ENCODE measurements at places on chromosomes 7 and 10. TPM values are rescaled to one million over a fixed set of nuclear protein-coding genes. Genes with fewer than 3 reads are reported as not detected.

TFR2 gene
- 0.79 TPM for polyA plus RNA-seq

- DNase-seq: no peak
- no peaks in the 10 kb centered on the region for H3K4me1 ChIP-seq
- H3K36me3 ChIP-seq: no peaks in the 10 kb centered on the region
- H3K27me3 ChIP-seq: no peaks in the 10 kb centered on the region
- no peak overlapping the region for H3K4me3 ChIP-seq
- H3K27ac ChIP-seq: no peak overlapping the region
These were observed 32.3 kb downstream of the VIPR2 start for GRCh38 chr7:159112136-159113011.

AOAH gene
- not detected for polyA plus RNA-seq

GRCh38 chr7:36305648-36306047 is 84.0 kb upstream of the ANLN start:
- H3K27me3 ChIP-seq: no peaks in the 10 kb centered on the region
- no peaks in the 10 kb centered on the region for H3K36me3 ChIP-seq
- H3K4me3 ChIP-seq: no peak overlapping the region
- no peak overlapping the region for H3K27ac ChIP-seq

DNA sequence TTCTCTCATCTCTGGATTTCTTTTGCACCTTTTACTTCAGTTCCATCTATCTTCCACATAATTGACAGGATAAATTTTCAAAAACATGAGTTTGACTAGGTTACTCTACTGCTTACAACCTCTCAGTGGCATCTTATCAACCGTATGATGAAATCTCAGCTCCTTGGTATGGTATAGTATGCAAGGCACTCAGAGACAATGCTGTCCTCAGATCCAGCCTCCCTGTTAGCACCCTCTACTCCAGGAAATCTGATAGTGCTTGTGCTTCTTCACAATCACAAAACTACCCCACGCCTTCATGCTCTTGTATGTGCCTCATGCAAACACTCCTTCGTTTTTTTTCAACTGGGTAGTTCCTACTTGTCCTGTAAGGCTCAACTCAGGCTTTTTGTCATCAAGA is 330.7 kb downstream of the GPR158 start:
- DNase-seq: no peak
- no peak overlapping the region for H3K4me3 ChIP-seq
- H3K27ac ChIP-seq: no peak overlapping the region

ZNF138 gene
- polyA plus RNA-seq: 3.1 TPM

- no peaks in the 10 kb centered on the region for H3K27me3 ChIP-seq
- no peak overlapping the region for H3K4me3 ChIP-seq
- H3K27ac ChIP-seq: no peak overlapping the region
- H3K36me3 ChIP-seq: no peaks in the 10 kb centered on the region
- no peak for DNase-seq
These were observed 331.8 kb downstream of the NRG3 start for GRCh38 chr10:82206831-82207230.

DNA sequence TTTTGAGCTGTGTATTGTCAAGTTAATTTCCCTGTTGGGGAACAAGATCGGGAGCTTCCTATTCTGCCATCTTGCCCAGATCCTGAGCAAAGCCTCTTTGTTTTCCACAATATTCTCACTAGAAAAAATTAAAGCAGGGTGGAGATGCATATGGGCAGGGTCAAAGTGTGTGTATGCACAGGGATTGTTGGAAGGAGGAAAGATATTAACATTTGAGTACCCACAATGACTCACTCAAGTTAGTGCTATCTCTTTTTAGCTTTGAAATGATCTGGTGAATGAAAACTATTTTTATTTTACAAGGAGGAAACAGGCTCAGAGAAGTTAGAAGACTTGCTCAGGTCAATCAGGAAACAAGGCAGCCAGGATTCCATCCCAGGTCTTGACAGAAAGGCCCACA is 6.7 kb upstream of the BTBD16 start:
- no peaks in the 10 kb centered on the region for H3K27me3 ChIP-seq
- H3K4me1 ChIP-seq: peaks cover 14% of the 10 kb centered on the region
- peak; percentile 35 for DNase-seq
- peaks cover 4% of the 10 kb centered on the region for H3K36me3 ChIP-seq

GRCh38 chr10:84540022-84540616 is 211.7 kb downstream of the CCSER2 start:
- peaks cover 16% of the 10 kb centered on the region for H3K4me1 ChIP-seq
- peak overlapping the region; percentile 95 for H3K27ac ChIP-seq
- H3K27me3 ChIP-seq: no peaks in the 10 kb centered on the region
- H3K36me3 ChIP-seq: no peaks in the 10 kb centered on the region
- H3K4me3 ChIP-seq: peak overlapping the region; percentile 69
- peak; percentile 96 for DNase-seq

DNA sequence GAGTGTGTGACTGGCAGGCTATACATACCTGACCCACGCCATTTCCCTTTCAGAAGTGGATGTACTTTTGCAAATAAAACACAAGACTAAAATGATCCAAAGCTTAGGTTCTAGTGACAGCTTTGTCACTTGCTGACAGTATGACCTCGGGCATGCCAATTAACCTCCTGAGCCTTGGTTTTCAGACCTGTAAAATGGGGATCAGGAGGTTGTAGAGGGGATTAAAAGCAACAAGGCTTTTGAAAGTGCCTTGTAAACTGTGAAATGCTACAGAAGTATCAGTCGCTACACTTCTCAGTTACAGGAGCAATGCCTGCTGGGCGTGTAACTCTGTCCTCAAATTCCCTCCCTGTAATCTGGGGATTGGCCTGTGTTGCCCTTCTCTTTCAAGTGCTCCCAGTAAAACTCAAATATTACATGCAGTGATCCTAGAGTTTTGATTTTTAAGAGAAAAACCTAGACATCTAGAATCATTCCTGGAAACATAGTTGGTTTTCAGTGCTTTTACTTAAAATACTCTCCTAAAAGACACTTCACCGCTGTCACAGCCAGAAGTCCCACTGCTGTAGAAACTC is 8.8 kb upstream of the GRB10 start:
- no peak for DNase-seq
- peak overlapping the region; percentile 61 for H3K27ac ChIP-seq
- H3K4me1 ChIP-seq: peaks cover 18% of the 10 kb centered on the region

DNA sequence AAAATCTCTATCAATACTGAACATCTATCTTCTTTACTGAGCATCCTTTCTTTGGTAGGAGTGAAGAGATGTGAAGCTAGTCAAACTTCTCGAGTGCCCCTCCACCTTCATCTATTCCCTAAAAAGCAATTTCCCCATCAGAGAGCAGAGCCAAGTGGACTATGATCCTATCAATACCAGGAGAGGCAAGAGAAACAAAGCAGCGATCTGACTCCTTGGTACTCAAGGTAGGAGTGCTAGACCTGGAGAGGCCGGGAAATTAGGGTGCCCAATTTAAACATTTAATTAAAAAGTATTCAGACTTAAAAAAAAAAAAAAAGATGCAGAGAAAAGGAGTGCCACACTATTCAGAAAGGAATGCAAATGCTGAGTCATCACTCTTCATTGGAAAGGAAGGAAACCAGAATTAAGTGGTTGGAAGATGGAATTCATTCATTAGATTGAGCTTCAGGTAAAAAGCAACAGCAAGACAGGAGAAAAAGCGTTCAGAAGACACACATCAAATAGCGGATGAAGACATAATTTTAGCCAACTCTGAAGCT is 1.6 kb downstream of the TIAL1 start:
- DNase-seq: peak; percentile 81
- no peaks in the 10 kb centered on the region for H3K27me3 ChIP-seq
- H3K4me3 ChIP-seq: peak overlapping the region; percentile 79
- H3K4me1 ChIP-seq: peaks cover 49% of the 10 kb centered on the region

DNA sequence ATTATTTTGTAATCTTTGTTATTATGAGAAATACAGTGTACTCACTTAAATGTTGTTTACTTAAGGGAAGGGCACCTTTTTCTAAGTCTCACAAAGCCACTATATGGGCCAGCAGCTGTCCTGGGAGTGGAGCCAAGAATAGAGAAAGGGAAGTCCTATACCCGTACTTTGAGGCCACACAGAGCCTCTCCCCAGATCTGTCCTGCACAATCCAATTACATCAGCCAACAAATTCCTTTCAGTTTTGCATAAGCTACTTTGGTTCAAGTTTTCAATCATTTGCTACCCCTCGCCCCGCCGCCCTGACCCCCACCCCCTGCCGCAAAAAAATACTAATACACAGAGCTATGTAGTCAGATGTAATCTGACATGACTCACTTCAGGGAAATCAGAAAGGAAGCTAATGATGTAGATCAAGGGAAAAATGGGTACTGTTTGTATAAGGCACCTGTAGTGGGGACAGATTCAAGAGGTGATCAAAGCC is 297.4 kb upstream of the NEBL start:
- H3K27me3 ChIP-seq: no peaks in the 10 kb centered on the region
- H3K36me3 ChIP-seq: no peaks in the 10 kb centered on the region
- H3K4me3 ChIP-seq: no peak overlapping the region
- H3K27ac ChIP-seq: no peak overlapping the region
- H3K4me1 ChIP-seq: no peaks in the 10 kb centered on the region
- DNase-seq: no peak

ERVW-1 gene
- not detected for polyA plus RNA-seq

DNA sequence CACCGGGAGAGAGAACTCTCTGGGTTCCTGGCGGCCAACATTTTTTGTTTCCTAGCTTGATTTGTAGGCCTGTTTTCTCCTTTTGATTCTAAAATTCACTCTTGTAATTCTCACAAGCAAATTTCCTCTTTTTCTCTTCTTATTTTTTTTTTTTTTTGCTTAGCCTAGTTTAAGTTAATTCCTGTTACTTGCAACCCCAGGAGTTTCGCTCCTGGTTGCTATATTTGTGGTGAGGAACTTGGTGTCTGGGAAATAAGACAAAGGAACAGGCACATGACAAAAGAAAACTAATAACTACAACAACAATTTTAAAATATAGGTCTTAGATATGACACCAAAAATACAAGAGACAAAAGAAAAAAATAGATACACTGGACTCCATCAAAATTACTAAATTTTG is 6.7 kb downstream of the AOAH start:
- no peaks in the 10 kb centered on the region for H3K27me3 ChIP-seq
- H3K36me3 ChIP-seq: no peaks in the 10 kb centered on the region
- H3K4me3 ChIP-seq: no peak overlapping the region
- H3K27ac ChIP-seq: no peak overlapping the region
- H3K4me1 ChIP-seq: no peaks in the 10 kb centered on the region

FAM25G gene
- 1.4 TPM for polyA plus RNA-seq

GRCh38 chr10:46515366-46515765 is 41.1 kb downstream of the GPRIN2 start:
- no peak for DNase-seq
- H3K27ac ChIP-seq: no peak overlapping the region
- no peaks in the 10 kb centered on the region for H3K36me3 ChIP-seq
- peaks cover 9% of the 10 kb centered on the region for H3K4me1 ChIP-seq

IDI2 gene
- polyA plus RNA-seq: not detected

DNA sequence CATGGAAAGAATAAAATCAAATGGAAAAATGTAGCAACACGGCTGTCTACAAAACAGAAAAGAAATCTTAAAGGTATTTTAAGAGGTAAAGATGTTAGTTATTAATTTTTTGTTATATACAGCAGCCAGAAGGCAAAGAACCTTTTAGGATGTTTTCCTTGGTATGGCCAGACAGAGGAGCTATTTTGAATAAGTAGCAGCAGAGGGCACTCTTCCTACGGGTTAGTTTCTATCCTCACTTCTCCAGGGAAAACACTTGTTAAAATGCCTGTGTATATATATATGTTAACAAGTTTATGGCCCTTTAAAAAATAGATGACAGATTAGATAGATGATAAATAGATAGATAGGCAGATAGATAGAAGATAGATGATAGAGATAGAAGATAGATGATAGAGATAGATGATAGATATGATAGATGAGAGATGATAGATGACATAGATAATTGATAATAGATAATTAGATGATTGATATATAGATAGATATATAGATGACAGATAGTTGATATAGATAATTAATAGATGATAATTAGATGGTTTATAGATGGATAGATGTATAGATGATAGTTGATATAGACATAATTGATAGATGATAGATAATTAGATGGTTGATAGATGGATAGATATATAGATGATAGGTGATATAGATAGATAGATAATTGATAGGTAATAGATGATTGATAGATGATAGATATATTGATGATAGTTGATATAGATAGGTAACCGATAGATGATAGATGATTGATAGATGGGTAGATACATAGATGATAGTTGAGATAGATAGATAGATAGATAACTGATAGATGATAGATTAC is 57.8 kb upstream of the WIPF3 start:
- H3K4me3 ChIP-seq: no peak overlapping the region
- peak; percentile 86 for DNase-seq
- no peaks in the 10 kb centered on the region for H3K27me3 ChIP-seq
- no peak overlapping the region for H3K27ac ChIP-seq
- peaks cover 3% of the 10 kb centered on the region for H3K4me1 ChIP-seq

SHH gene
- polyA plus RNA-seq: not detected

- no peak overlapping the region for H3K27ac ChIP-seq
- H3K36me3 ChIP-seq: no peaks in the 10 kb centered on the region
These were observed 251.0 kb downstream of the NSUN6 start for GRCh38 chr10:18400201-18400905.

GRCh38 chr7:13990319-13990983 is 985 bp upstream of the ETV1 start:
- H3K4me1 ChIP-seq: peaks cover 25% of the 10 kb centered on the region
- peak overlapping the region; percentile 100 for H3K4me3 ChIP-seq
- H3K27ac ChIP-seq: peak overlapping the region; percentile 64
- DNase-seq: peak; percentile 62
- no peaks in the 10 kb centered on the region for H3K27me3 ChIP-seq

GRCh38 chr10:78685466-78686103 is 383.2 kb upstream of the ZMIZ1 start:
- no peak overlapping the region for H3K27ac ChIP-seq
- peak; percentile 79 for DNase-seq
- no peak overlapping the region for H3K4me3 ChIP-seq
- peaks cover 6% of the 10 kb centered on the region for H3K4me1 ChIP-seq
- H3K36me3 ChIP-seq: no peaks in the 10 kb centered on the region

DNA sequence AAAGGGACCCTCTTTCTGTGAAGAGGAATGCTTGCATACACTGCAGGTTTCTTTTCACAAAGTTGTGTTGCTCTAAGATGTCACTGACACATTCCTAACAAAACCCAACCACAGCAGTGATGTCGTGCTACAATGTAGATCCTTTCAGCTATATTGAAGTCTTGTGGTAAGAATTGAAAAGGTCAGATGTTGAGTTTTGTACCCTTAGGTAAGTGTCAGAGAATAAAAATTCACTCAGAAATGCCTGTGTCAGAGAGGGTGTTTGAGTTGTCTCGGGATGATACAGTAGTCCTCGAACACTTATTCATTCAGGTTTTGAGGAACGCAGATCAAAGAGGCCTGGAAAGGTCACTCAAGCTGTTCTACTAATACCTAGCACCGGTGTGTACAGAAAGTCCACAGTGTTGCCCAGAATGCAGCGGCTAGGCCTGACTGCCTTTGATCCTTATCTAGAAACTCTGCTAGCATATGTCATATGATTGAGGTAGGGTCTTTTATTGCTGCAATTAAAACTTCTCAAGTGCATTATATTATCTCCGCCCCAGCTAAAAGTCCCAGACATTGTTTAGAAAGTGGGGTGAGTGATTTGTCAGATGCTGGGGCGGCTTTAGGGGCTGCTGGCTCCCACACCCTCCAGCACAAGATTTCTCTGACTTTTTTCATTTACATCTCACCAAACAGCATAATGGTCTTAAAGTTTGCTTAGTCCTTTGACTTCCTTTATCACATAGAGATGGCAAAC is 26.0 kb downstream of the RNF32 start:
- no peak overlapping the region for H3K4me3 ChIP-seq
- H3K4me1 ChIP-seq: no peaks in the 10 kb centered on the region
- no peak overlapping the region for H3K27ac ChIP-seq

Measured in GM23248 (cell line).